ENCODE measurements at places on chromosomes 16 and 17. TPM values are rescaled to one million over a fixed set of nuclear protein-coding genes. Genes with fewer than 3 reads are reported as not detected.
A peak's percentile ranks its signal among the peaks of the same experiment; 100 is the strongest.

The NHLRC4 gene
- 1.2 TPM for total RNA-seq

The HOXB4 gene
- 6.4 TPM for total RNA-seq

The ITPRIPL2 gene
- 37.5 TPM for total RNA-seq

The KRTAP4-1 gene
- total RNA-seq = not detected

The CPHXL2 gene
- not detected for total RNA-seq

The DLG4 gene
- 36.5 TPM for total RNA-seq

DNA sequence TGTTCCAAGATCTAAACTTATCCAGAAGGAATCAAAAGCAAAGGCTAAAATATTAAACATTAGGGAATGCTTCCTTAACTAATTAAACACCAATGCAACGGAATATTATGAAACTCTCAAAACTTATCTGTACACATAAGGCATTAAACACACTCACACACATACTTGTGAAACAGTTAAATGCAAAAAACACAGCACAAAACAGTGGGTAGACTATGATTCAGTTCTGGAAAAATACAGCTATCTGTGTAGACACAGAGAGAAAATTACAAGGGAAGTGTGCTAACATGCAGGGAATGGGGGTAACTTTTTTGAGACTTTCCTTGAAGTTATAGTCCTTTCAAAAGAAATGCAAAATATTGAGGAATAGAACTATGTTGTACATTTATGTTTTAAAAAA, 36.7 kb upstream of the CCL1 start:
- no peak for DNase-seq

- no peak for DNase-seq
Measured at GRCh38 chr16:6341981-6342380, 990.7 kb upstream of the RBFOX1 start.

DNA sequence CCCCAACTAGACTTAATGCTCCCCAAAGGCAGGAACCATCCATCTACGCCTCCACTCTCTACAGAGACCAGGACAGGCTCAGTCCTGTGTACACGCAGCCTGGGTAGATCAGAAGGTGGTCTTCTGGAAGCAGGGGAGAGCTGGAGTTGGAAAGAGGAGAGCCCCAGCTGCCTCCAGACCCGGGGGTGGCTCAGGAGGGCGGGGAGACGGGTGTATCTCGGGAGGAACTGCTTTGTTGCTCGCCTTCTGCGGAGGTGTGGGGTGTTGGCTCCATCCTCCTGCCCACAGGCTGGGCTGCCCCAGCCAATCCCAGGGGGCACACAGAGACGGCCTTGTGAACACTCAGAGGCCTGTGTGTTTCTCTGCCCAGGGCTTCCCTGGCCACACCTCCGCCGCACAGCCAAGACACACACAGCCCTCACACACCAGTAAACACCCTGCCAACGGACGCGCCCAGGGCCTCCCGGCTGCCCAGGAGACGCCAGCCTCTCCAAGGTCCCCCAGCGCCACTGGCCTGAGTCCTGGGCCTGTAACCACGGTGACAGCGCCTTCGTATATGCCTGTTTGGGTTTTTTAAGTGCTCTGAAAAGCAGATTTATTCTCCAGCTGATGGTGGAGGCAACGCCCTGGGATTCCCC, 143.4 kb upstream of the CDC42EP4 start:
- DNase-seq = peak; percentile 20

DNA sequence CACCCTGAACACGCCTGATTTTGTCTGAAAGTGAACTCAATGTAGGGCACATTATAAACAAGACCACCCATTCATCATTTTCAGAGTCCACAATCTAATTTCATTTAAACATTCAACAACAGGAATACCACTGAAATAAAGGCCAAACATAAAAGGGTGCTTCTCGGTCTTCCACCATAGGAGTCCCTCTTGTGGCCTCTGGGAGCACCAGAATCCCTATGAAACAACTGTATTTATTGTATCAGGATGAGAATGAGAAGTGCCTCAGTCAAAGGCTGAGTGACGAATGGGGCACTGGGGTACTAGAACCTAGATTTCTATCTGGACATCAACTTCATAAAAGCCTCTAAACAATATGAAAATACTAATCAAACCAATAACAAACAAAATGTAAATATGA, 40.4 kb downstream of the NXPH3 start:
- DNase-seq = no peak

DNA sequence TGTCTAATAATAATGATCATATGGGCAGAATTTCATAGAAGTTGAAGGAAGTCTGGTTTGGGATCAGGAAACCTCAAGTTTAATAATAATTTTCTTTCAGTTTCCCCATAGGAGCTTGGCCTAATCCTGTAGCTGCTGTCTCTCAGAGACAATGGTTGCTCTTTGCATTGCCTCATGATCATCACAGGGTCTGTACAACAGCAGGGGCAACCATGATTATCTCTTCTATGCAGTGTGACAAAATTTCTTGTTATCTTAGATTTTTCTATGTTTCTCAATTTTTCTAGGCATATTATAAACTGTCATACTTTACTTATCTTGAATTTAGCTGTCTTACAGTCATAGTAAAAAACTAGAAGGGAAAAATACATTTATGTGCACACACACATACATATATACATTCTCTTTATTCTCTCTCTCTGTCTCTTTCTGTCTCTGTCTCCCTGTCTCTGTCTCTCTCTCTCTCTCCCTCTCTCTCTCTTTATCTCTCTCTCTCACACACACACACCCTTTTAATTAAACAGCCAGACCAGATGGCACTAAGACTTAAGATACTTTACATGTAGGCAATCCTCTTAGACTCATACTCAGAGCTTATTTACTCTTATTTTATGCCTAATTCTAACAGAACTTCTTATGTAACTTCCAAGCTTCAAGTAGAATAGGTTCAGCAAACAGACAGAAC, 30.5 kb downstream of the SMIM36 start:
- DNase-seq = no peak

DNA sequence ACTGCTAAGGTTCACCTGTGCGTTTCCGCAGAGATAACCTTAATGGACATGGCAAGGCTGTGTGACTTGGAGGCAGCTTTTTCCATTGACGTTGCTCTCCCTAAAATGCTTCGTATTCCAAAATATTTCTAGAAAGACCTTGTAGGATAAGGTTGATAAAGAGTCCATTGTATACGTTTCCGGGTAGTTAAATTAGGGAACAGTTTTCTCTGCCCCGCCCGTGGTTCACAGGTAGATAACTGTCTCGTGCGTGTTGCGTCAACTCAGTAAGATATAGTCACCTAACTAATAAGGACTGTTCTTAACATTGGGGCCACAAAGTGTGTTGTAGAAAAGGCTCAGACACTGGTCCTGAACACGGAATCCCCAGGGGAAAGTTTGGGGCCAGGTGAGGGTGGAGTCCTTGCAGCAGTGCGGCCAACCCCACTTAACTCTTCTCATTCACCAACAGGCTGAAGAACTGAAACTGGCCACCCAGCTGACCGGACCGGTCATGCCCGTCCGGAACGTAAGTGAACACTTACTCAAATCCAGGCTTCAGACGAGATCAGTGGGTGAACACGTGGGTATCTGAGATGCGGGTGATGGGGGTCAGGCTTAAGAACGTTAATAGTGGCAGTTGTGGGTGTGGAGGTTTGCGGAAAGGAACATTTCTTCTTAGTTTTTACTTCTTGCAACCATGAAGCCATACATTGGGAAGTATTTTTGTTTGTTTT, 1.6 kb downstream of the RPL13 start:
- DNase-seq = no peak

DNA sequence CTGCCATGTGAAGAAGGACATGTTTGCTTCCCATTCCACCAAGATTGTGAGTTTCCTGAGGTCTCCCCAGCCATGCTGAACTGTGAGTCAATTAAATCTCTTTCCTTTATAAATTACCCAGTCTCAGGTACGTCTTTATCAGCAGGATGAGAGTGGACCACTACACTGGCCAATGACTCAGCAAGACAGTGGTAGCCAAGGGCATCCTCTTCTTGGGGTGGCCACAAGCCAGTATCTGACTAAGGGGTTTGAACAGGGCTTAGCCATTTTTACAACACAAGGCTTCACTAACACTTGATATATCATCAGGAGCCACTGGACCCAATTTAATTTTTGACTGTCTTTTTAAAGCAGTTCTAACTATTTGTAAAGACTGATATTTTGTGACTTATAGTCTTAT, 21.1 kb upstream of the KRT24 start:
- no peak for DNase-seq

DNA sequence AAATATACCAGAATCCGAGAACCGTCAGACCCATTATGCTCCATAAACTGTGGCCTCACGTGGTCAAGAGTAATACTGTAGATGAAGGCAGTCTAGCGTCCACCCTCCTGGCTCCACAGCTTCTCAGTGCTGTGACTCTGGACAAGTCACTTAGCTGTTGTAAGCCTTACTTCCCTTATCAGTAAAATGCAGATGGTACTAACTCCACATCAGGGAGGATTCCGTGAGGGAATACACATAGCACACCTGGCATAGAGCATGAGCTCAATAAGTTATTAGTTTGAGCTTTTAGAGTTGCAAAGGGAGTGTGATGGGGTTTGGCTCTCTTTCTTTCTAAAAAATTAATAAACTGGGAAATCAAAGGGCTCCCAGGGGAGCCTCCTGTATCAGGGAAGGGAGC, 49.9 kb downstream of the CDYL2 start:
- DNase-seq = no peak

Measured in mucosa of gallbladder (tissue), 1 donor.